ENCODE measurements at places on chromosomes 11 and 22.
A peak's percentile ranks its signal among the peaks of the same experiment; 100 is the strongest.

GRCh38 chr11:15248749-15249148 lies 134.0 kb downstream of the INSC start:
- no peak overlapping the region for H3K4me3 ChIP-seq
- H3K27me3 ChIP-seq = no peaks in the 10 kb centered on the region
- H3K36me3 ChIP-seq = no peaks in the 10 kb centered on the region
- no peak overlapping the region for H3K27ac ChIP-seq

- H3K36me3 ChIP-seq = no peaks in the 10 kb centered on the region
- H3K4me1 ChIP-seq = no peaks in the 10 kb centered on the region
- no peak overlapping the region for H3K27ac ChIP-seq
- no peaks in the 10 kb centered on the region for H3K27me3 ChIP-seq
- no peak for DNase-seq
- no peak overlapping the region for H3K4me3 ChIP-seq
Observed at GRCh38 chr11:81253244-81253643, 1480.4 kb downstream of the FAM181B start.

- no peaks in the 10 kb centered on the region for H3K27me3 ChIP-seq
- H3K4me3 ChIP-seq = no peak overlapping the region
- no peak overlapping the region for H3K27ac ChIP-seq
- no peaks in the 10 kb centered on the region for H3K36me3 ChIP-seq
- no peak for DNase-seq
Observed at GRCh38 chr11:102583141-102583873, 41.8 kb downstream of the MMP20 start.

DNA sequence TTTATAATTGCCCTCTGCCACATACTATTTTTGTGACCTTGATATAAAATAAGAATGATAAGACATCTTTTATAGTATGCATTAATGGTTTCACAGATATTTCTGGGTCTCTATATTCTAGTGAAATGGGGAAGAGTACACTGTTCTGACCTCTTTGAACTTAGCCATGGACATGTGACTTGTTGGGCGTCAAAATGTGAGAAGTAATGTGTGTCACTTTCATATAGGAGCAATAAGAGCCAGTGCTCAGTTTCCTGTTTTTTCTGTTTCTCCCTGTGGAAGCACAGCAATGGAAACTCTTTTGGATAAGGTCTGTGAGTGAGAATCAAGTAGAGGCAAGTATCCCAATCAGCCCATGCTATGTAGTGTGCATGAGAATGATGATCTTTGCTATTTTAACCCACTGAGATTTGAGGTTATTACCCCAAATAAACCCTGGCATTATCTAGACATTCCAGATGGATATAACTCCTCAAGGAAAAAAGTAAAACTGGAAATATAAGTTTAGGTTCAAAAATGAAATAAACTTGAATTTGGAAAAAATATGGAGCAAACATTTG lies 60.7 kb downstream of the RAB38 start:
- no peaks in the 10 kb centered on the region for H3K4me1 ChIP-seq
- H3K36me3 ChIP-seq = no peaks in the 10 kb centered on the region
- H3K4me3 ChIP-seq = no peak overlapping the region
- H3K27ac ChIP-seq = no peak overlapping the region
- no peaks in the 10 kb centered on the region for H3K27me3 ChIP-seq

DNA sequence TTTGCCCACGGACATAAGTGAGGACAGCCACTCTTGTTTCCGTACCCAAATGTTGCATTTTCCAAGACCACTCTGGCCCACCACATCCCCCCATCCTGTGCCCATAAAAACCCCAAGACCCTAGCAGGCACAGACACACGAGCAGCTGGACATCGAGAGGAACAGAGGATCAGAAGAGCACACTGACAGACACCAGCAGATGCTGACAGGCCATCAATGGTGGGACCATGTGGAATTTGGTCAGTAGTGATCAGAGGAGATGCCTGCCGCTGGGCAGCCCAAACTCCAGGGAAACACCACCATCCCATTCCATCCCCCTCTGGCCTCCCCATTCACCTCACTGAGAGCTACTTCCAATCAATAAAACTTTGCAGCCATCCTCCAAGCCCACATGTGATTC lies 87.0 kb downstream of the DLG2 start:
- no peaks in the 10 kb centered on the region for H3K27me3 ChIP-seq
- no peaks in the 10 kb centered on the region for H3K36me3 ChIP-seq

DNA sequence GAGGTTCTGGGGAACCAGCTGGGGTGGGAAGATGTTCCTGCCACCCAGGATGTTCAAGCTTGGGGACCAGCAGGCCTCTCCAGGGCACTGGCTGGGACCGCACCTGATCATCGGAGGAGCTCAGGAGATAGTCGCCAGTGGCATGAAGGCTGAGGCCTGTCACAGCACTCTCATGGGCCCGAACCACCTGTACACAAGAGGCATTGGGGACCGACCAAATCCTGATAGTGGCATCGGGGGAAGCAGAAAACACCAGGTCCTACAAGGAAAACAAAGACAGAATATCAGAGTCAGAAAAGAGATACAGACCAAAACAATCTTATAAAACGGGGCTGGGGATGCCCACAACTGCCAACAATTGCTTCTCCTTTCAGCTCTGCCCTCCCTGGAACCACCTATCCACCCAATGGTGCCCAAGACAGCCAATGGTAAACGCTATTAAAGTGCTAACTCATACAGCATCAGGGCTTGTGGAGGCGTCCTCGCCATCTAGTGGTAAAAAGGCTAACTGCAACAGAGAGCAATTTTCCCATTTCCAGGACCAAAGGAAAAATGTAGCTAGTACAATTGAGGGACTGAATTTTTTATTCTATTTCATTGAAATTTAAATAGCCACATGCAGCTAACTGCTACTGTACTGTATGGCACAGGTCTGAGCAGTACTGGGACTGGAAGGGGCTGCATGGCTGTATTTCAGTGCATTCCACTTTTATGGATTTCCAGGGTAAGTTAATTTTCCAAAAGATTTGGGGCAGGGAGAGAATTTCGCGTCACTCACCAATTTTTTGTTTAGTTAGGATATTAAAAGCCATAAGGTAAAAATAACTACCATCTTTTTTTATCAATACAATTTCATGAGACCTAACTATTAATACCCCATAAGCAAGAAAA lies 7.1 kb downstream of the PRPF19 start:
- H3K27ac ChIP-seq = no peak overlapping the region
- no peak overlapping the region for H3K4me3 ChIP-seq
- DNase-seq = peak; percentile 29
- peaks cover 11% of the 10 kb centered on the region for H3K4me1 ChIP-seq

DNA sequence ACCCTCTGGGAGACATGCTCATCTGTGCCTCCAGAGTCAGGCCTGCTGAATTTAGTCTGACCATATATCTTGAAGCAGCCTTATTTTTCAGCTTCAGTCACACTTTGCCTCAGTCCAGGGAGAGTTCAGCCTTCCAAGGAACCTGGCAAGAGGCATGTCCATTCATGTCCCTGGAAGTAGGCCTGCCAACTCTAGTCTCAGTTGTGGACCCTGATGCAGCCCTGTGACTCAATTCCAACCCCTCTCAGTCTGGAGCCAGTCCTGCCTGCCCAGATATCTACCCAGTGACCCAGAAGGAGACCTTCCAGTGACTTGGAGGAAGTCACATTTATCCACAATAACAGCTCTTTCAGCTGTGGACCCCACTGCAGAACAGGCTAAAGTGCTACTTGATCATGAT lies 566.6 kb downstream of the TMEM135 start:
- DNase-seq = no peak
- H3K4me3 ChIP-seq = no peak overlapping the region
- no peaks in the 10 kb centered on the region for H3K36me3 ChIP-seq
- H3K27me3 ChIP-seq = no peaks in the 10 kb centered on the region

DNA sequence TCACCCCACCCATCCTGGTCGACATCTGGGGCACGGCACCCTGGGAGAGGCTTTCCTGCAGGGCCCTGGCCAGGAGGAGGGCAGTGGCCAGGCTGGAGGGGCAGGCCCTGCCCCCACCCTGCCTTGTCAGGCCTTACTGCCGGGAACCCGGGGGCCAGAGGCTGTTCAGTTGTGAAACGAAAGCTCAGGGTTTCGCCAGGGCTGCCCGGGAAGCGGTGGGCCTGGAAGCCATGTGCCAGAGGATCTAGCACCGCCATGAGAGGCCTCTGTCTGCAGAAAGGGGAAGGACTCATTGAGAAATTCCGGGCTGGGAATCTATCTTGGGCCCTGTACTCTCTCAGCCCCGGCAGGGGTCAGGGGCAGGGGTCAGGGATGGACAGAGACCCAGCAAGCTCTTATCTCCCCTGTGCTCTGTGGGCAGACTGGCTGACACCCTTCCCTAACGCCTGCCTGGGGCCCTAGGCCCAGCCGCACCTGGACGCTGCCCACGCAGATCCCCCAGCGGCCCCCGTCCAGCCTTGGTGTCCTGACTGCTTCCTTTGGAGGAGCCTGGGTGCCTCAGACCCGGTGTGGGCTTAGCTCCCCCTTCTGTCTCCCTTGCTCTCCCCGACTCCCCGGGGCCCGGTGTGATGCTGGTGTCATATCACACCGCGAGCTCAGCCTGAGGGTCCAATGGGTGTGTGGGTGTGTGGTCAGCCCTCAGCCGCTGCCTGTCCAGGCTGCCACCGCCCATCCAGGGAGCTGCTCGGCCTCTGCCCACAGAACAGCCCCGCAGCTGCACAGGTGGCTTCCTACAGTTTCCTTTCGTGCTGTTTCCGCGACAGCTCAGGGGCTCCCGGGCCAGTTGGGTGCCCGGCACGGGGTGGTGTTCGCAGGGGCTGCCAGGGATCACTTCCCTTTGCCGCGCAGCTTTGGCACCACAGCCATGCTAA lies 6.5 kb downstream of the PIM3 start:
- H3K27ac ChIP-seq = no peak overlapping the region
- no peak for DNase-seq

DNA sequence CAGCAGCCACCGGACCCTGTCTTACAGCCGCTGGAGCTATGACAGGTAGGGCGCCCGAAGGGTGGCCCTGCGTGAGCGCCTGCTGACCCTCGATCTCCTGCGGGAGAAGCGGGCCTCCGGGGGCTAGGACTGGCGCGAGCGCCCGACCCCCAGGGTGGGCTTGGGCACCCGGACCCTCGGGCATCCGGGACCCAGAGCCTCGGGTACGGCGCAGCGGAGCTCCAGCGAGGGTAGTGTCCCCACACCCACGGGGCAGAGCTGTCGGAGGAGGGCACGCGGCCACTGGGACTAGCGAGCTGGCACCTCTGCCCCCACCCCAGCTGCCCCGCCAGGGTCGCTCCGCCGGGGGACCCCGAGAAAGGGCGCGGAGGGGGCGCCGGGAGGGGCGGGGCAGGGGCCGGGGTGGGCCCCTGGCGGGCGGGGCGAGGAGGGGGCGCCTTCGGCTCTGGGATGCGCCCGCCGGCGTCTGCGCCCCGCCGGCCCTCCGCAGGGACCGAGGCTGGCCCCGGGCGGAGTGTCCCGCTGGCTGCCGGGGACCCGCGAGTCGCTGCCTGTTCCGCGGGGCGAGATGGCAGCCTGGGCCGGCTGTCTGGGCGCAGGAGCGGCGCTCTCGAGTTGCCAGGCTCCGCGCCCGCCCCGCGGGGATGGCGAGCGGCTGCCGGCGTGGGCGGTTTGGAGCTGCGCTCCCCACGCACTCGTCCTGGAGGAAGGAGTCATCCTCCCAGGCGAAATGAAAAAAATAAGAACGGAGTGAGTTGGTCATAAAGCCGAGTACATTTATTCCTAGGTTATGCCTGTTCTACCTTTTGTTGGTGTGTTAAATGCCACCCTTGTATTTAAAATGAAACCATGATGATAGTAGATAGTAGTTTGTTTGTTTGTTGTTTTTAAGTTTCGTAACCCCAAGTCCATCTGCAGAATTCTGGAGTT lies 32.4 kb downstream of the EIF3F start:
- peaks cover 16% of the 10 kb centered on the region for H3K27me3 ChIP-seq
- H3K4me1 ChIP-seq = peaks cover 13% of the 10 kb centered on the region
- DNase-seq = peak; percentile 32
- no peaks in the 10 kb centered on the region for H3K36me3 ChIP-seq

DNA sequence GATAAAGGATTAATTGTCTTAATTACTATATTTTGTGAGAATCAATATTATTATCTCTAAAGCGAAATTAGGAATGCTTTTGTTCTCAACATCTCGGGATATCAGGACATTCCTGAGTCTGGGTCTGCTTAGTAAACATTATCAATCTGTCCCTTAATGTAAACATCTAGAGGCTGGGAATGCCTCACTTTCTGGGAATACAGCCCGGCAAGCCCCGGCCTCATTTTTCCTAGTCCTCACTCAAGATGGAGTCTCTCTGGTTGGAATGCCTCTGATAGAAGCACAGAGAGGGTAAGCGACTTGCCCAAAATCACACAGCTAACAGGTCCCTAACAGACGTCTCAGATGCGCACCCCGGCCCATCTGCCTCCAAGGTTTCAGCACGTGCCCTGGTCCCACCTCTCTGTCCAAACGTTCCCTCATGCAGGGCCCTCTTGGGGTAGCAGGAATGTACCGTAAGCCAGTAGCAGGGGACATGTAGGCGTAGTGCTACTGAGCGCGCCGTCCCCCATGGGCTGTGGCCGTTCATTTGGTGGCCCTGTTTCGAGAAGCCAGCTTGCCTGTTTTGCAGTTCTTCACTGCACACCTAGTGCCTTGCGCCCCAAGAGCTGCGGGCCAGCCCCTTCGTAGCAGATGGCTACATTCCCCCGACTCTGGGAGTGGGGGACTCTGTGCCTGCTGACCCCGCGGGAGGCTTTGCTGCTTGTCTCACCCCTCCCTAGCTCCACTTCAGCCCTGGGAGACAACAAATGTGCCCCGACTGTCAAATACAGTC lies 62.2 kb upstream of the FADD start:
- H3K27me3 ChIP-seq = peaks cover 32% of the 10 kb centered on the region
- H3K4me3 ChIP-seq = no peak overlapping the region
- H3K27ac ChIP-seq = no peak overlapping the region
- no peaks in the 10 kb centered on the region for H3K4me1 ChIP-seq
- H3K36me3 ChIP-seq = no peaks in the 10 kb centered on the region
- no peak for DNase-seq

DNA sequence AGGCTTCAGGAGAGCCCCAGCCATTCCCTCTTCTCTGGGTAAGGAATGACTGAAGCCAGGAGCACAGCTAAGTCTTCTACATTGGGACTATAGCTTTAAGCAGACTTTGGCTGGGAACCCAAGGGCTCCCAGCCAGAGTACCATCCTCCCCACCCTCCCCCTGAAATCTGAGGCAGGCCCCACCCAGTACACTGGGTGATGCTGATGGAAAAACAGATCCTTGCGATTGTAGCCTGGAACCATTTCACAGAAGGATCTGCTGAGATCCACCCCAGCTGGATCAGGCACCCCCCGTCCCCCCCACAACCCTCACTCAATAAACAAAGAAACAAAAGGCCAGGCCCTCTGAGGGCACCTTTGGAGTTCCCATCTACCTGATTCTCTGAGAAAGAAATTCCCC lies 39.8 kb downstream of the IL18BP start:
- peaks cover 78% of the 10 kb centered on the region for H3K4me1 ChIP-seq
- peak overlapping the region; percentile 75 for H3K4me3 ChIP-seq
- peak overlapping the region; percentile 91 for H3K27ac ChIP-seq

GRCh38 chr11:9302448-9302847 lies 11.9 kb downstream of the TMEM41B start:
- no peak for DNase-seq
- H3K4me3 ChIP-seq = no peak overlapping the region
- H3K27me3 ChIP-seq = no peaks in the 10 kb centered on the region
- H3K36me3 ChIP-seq = peaks cover 10% of the 10 kb centered on the region
- H3K27ac ChIP-seq = no peak overlapping the region
